Esophagus muscularis mucosa (tissue), 4 donors: ENCODE measurements at places on chromosomes 5 and 9. TPM values are rescaled to one million over a fixed set of nuclear protein-coding genes. Genes with fewer than 3 reads are reported as not detected.

- no peak overlapping the region for H3K4me3 ChIP-seq
- no peak for DNase-seq
- no peak overlapping the region for H3K27ac ChIP-seq
- H3K27me3 ChIP-seq, result no peaks in the 10 kb centered on the region
- H3K36me3 ChIP-seq, result no peaks in the 10 kb centered on the region
Measured at GRCh38 chr5:123783421-123783820, 271.4 kb downstream of the CSNK1G3 start.

The KLF9 gene
- total RNA-seq, result 167 TPM

GRCh38 chr5:172086194-172086975 is 79.9 kb upstream of the FBXW11 start:
- DNase-seq, result no peak
- peaks cover 27% of the 10 kb centered on the region for H3K36me3 ChIP-seq
- H3K4me3 ChIP-seq, result no peak overlapping the region
- H3K4me1 ChIP-seq, result no peaks in the 10 kb centered on the region
- H3K27me3 ChIP-seq, result no peaks in the 10 kb centered on the region
- no peak overlapping the region for H3K27ac ChIP-seq

GRCh38 chr9:109192732-109193361 is 25.8 kb upstream of the FRRS1L start:
- DNase-seq, result no peak
- H3K4me1 ChIP-seq, result no peaks in the 10 kb centered on the region
- H3K36me3 ChIP-seq, result no peaks in the 10 kb centered on the region
- no peak overlapping the region for H3K4me3 ChIP-seq
- H3K27ac ChIP-seq, result no peak overlapping the region

DNA sequence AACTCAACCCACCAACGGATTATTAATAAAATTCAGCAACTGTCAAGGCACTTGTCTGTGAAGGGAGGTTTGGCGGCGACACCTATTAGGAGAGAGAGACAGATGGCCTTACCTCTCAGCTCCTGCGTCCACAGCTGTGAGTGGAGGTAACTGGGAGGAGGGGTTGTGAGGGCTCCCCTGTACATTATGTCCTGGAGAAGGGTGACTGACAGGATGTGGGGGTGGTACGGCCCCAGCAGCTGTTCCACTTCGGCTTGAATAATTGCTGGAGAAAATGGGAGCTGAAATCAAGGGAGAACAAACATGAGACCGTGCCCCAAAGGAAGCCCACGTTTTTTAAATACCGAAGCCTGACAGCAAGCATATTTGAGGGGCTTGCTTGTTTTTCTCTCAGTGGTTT is 353.5 kb upstream of the RFX3 start:
- H3K4me1 ChIP-seq, result no peaks in the 10 kb centered on the region
- no peak for DNase-seq
- no peak overlapping the region for H3K4me3 ChIP-seq
- no peaks in the 10 kb centered on the region for H3K27me3 ChIP-seq

DNA sequence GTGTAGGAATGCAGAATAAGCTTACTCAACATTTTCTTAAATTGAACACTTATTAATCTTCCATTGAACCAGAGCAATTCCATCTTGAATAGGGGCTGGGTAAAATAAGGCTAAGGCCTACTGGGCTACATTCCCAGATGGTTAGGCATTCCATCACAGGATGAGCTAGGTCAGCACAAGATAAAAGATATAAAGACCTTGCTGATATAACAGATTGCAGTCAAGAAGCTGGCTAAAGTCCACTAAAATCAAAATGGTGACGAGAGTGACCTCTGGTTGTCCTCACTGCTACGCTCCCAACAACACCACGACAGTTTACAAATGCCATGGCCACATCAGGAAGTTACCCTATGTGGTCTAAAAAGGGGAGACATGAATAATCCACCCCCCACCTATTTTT is 156.1 kb downstream of the NXNL2 start:
- no peaks in the 10 kb centered on the region for H3K27me3 ChIP-seq
- H3K27ac ChIP-seq, result no peak overlapping the region
- DNase-seq, result no peak
- no peaks in the 10 kb centered on the region for H3K36me3 ChIP-seq

The GPR150 gene
- total RNA-seq, result 0.42 TPM

The PIP5K1B gene
- 1.7 TPM for total RNA-seq

GRCh38 chr5:165188556-165189175 is 1683.2 kb downstream of the MAT2B start:
- no peak overlapping the region for H3K27ac ChIP-seq
- no peaks in the 10 kb centered on the region for H3K27me3 ChIP-seq
- no peaks in the 10 kb centered on the region for H3K36me3 ChIP-seq
- no peak overlapping the region for H3K4me3 ChIP-seq

GRCh38 chr5:171628633-171628974 is 157.0 kb upstream of the SMIM23 start:
- peaks cover 10% of the 10 kb centered on the region for H3K27me3 ChIP-seq
- no peak overlapping the region for H3K4me3 ChIP-seq
- H3K36me3 ChIP-seq, result no peaks in the 10 kb centered on the region
- H3K4me1 ChIP-seq, result peaks cover 6% of the 10 kb centered on the region
- no peak overlapping the region for H3K27ac ChIP-seq

GRCh38 chr5:76082772-76083554 is at the start of gene SV2C:
SV2C (plus strand) TSS chr5:76083383; CDS start chr5:76131751, 48,368 bp downstream.
- DNase-seq, result no peak
- peak within 1 kb of the TSS; percentile 41 for H3K4me3 ChIP-seq
- H3K36me3 ChIP-seq, result no peaks in the 10 kb centered on the region
- H3K27me3 ChIP-seq, result peaks cover 29% of the 10 kb centered on the region
- H3K4me1 ChIP-seq, result peaks cover 7% of the 10 kb centered on the region
- no peak within 1 kb of the TSS for H3K27ac ChIP-seq
